Naive thymus-derived CD8-positive, alpha-beta T cell (primary cell): ENCODE measurements at places on chromosomes 5 and 9. TPM values are rescaled to one million over a fixed set of nuclear protein-coding genes. Genes with fewer than 3 reads are reported as not detected.

The MLLT3 gene
- total RNA-seq: 73.0 TPM

- DNase-seq: no peak
- H3K4me1 ChIP-seq: no peaks in the 10 kb centered on the region
- H3K4me3 ChIP-seq: no peak overlapping the region
- no peaks in the 10 kb centered on the region for H3K27me3 ChIP-seq
- H3K36me3 ChIP-seq: peaks cover 39% of the 10 kb centered on the region
Measured at GRCh38 chr9:116475201-116475600, 211.9 kb upstream of the TRIM32 start.

DNA sequence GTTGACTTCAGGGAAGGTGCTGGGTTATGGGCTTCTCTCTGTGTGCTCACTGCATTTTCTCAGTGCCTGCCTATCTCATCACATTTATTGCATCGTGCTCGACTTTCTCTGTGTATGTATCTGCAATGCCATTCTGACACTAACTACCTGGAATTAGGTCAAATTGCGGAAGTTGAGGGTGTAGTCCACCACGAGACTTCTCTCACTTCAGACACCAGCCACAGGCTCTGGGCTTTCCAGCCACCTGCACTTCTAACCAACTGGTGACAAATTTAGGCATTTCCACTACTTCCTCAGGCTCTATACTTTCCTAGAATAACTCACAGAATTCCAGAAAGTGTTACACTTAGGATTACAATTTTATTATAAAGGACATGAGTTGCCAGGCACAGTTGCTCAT is 188.6 kb upstream of the ZNF608 start:
- H3K27ac ChIP-seq: no peak overlapping the region
- H3K4me3 ChIP-seq: no peak overlapping the region
- no peaks in the 10 kb centered on the region for H3K27me3 ChIP-seq

- H3K4me3 ChIP-seq: no peak overlapping the region
- no peak overlapping the region for H3K27ac ChIP-seq
- no peaks in the 10 kb centered on the region for H3K4me1 ChIP-seq
- H3K36me3 ChIP-seq: no peaks in the 10 kb centered on the region
Measured at GRCh38 chr9:114250235-114250568, 72.7 kb upstream of the ORM1 start.

The TRIM7 gene
- total RNA-seq: 3.7 TPM

GRCh38 chr5:127439644-127440043 is 77.8 kb upstream of the PRRC1 start:
- H3K27me3 ChIP-seq: peaks cover 10% of the 10 kb centered on the region
- H3K36me3 ChIP-seq: no peaks in the 10 kb centered on the region
- H3K27ac ChIP-seq: no peak overlapping the region
- no peaks in the 10 kb centered on the region for H3K4me1 ChIP-seq
- no peak overlapping the region for H3K4me3 ChIP-seq

The SPINK7 gene
- total RNA-seq: not detected

The FRMD3 gene
- total RNA-seq: 0.52 TPM
